ENCODE measurements at places on chromosomes 2 and 18. TPM values are rescaled to one million over a fixed set of nuclear protein-coding genes. Genes with fewer than 3 reads are reported as not detected.
A peak's percentile ranks its signal among the peaks of the same experiment; 100 is the strongest.

IL36A gene
- not detected for total RNA-seq

GRCh38 chr2:179129574-179130238, 79.8 kb upstream of the CCDC141 start:
- DNase-seq = no peak

DNA sequence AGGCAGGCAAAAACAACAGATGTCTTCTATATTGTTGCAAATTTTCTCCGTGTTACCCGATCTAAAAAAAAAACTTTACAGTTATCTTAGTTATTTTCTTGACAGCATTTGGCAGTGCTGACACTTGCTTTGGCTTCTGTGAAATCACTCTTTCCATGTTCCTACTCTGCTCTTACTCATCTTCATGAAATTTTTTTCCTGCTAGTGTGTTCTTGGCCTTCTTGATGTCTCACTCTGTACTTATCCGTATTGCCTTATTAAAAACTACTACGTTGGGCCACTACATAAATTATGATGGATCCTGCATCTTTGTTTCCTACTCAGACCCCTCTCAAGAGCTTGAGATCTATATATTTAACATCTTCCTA, 134.4 kb downstream of the IKZF2 start:
- no peak for DNase-seq

DNA sequence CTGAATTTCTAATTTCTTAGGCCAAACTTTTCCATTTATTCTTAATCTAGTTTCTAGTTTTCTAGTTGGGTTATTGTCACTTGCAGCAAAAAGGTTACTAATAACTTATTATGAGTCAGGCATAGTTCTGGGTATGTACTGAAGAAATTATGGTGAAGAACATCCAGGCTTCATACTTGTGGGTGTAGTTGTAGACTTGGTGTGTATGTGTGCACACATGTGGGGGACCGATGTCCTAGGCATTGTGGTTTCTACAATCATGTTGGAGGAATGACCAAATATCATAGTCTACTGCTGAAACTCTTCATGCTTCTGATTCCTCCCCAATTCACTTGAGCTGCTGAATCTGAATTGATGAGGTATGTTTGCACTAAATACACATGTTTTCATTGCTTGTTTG, 141.2 kb downstream of the PMAIP1 start:
- DNase-seq = no peak

DNA sequence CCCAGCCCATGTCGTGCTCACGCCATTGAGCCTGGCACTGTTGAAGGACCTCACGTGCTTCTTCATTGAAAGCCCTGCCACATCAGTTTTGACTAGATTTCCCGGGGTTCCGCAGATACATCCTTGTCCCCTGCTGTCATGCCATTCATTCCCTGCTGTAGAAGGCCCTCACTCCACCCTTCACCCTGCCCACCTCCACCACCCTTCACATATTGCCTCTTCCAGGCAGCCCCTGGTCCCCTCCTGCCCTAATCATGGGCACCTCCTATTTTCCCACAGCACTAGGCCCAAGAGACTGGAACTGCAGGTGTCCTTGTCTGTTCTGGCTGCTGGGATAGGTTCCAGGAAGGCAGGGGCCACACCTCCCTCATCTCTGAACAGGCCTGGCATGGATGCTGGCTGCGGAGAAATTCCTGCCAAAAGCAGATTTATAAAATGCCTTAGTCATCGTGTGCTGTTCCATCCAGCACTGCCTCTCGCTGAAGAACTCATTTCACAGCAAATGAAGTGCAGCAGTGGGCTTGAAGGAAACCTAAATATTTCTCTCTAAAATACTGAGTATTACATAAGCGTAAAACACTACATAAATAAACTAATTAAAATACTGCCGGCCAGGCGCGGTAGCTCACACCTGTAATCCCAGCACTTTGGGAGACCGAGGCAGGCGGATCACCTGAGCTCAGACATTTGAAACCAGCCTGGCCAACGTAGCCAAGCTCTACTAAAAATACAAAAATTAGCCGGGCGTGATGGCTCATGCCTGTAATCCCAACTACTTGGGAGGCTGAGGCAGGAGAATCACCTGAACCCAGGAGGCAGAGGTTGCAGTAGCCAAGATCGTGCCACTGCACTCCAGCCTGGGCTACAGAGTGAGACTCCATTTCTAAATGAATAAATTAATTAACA, 38.4 kb downstream of the EIF4E2 start:
- peak; percentile 93 for DNase-seq

GRCh38 chr18:57833441-57834101, 30.5 kb upstream of the ATP8B1 start:
- no peak for DNase-seq

GRCh38 chr18:55054021-55054990, 95.0 kb upstream of the CCDC68 start:
- DNase-seq = no peak

- DNase-seq = peak; percentile 52
Observed at GRCh38 chr18:13501891-13502290, 224.5 kb downstream of the FAM210A start.

DNA sequence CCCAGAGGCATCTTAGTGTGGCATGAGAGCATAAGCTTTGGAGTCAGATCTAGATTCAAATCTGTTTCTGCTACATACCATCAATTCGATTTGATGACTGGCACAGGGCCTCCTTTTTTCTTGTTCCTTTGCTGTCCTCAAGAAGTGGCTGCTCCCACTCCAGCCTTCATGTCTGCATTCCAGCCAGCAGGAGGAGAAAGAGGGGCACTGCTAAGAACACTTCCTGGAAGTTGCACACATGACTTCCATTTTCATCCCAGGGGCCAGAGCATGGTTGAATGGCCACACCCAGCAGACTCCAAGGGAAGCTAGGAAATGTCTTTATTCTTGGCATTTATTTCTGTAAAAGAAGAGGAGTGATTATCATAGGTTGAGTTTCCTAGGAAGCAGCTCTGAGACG, 50.4 kb downstream of the EML6 start:
- no peak for DNase-seq

MAL gene
- total RNA-seq = 10.5 TPM

DNA sequence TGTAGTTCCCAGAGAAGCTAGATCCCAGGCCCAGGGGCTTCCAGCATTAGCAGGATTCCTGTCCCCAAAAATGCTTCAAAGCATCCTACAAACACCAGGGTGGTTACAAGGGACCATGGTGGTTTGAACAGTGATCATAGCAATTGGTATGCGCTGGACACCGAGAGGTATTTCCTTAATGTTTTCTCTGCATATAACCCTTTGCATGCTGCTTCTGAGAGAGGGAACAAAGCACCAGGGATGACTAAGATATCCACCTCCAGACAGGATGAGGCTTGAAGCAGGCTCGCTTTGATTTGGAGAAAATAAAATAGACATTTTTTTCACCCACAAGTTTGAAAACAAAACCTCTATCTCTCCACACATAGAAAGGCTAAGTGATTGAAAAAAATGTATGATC, 50.5 kb upstream of the TSPYL6 start:
- no peak for DNase-seq

DNA sequence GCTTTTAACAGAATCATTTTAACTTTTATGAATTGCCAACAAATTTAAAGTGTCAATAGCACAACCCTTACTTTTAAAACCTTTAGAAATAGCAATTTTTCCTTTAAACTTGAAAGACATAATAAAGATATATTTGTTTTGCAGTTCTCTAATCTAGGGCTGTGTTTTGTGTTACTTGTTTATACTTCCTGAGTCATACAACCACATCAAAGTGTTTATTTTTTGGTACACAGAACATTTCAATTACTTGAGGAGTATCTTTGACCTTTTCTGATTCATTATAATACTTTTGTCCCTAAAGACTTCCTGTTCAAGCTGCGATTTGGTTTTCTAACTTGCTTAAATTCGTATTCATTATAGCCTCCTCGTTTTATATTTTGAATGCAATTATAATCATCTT, 21.8 kb downstream of the TYW5 start:
- no peak for DNase-seq

DNA sequence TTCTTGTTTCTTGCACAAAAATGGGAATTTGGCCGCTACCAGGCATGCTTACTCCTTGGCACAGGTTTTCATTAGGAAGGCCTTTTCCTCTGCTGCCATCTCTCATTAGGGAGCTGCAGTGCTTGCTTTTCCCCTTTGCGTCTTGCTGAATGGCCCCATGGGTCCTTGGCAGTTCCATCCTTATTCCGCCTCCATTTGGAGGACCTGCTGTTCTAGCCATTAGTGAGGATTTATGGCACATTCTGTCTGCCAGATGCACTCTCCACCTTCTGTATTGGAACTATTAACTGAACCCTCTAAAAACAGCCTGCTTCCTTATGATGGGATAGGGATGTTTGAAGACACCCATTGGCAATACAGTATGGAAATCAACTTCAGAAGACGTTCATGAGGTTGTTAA, 103.5 kb upstream of the NOSTRIN start:
- no peak for DNase-seq

DNA sequence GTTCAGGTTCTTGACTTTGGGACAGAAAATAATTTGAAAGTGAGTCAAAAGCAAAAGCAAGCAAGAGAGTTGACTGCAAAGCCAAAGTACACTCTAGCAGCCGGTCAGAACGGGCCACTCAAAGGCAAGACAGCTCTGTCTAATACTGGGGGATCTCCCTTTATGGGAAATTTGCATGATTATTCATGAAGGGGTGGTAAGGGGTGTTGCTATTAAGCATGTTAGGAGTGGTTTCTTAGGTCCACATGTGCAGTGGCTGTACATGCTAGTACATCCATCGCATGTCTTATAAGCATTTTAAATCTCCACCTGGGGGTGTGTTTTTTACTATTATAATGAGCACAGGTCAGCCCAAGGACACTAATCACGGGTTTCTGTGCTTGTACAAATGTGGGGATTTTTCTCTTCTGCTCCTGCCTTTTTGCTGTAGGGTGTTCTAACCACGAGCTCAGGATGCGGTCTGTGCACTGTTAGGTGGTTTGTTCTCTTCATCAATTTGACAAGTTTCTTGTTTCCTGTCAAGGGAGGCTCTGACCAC, 60.2 kb upstream of the SPP2 start:
- DNase-seq = no peak

HIBCH gene
- 28.1 TPM for total RNA-seq

DNA sequence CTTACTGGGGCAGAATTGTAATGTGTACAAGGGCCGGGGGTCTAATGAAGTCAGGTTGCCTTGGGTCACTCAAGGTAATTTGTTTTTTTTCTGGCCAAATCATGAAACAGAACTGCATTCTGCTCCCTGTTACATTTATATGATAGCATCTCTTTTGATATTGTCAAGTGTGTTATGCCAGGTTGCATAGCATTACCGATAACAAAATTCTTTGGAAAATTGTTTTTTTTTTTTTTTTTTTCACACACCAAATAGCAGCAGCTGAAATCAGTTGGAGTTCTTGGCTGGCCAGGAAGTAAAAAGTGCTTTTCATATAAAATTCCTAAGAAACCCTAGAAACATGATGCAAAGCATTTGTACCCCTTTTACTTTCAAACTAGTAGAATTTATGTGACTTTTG, 282.6 kb upstream of the FN1 start:
- DNase-seq = no peak

- DNase-seq = no peak
Observed at GRCh38 chr18:744832-745597, 32.6 kb upstream of the ENOSF1 start.

GRCh38 chr2:214226061-214226460, 184.8 kb upstream of the VWC2L start:
- DNase-seq = no peak

- DNase-seq = no peak
Observed at GRCh38 chr18:7921938-7922587, 354.9 kb downstream of the PTPRM start.

DNA sequence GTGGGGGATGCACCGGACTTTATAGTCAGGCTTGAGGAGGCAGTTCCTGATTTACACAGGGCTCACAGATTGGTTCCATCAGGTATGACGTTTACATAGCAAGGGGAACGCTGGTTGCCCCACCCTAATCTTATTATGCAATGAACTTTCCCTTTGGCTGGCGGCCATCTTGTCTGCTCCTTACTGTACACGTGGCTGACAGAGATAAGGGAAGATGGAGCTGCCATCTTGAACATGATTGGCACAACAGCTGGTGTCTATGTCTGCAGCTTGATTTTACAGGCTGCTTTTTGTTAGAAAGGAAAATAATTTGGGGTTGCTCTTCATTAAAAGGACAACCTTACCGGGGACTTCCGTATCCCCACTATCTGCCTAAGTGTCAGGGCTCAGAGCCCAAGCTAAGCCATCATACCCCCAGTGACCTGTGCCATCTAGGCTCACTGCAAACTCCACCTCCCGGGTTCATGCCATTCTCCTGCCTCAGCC, 33.5 kb upstream of the ATG16L1 start:
- no peak for DNase-seq

COL4A3 gene
- 59.7 TPM for total RNA-seq

TNFAIP6 gene
- total RNA-seq = 0.33 TPM

DNA sequence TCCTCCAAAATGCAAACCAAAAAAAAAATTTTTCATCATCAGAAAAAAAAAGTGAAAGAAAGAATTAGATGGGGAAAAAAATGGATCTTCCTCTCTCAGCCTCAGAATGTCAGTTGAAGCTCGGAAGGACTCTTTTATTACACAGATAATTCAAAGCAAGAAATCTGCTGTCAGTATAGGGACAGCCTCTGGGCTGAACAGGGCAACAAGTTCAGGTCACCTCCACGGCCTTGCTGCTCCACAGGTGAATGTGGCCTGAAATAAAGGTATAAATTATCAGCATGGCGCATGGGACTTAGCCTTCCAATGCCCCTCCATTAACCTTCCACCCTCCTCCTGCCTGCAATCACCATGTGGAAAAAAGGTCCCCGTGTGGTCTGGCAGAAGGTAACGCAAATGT, 316.8 kb upstream of the POU3F3 start:
- DNase-seq = no peak

GRCh38 chr2:44713170-44713569, 228.3 kb upstream of the SIX3 start:
- no peak for DNase-seq

DNA sequence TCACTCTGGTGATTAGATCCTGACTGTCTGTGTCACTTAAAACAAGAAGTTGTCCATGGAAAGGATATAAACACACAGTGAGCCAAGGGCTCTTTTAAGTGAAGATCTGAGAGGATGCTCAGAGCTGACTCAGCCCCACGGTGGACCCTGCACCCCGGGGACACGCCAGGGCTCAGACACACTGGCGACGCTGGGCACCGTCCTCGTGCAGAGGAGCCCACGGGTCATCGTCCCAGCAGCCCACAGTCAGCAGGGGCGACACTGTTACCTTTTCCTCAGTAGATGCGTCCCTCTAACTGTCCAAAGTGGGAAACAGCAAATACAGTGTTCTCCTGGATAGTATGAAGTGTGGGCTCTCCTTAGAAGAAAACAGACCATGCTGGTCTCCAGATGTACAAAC, 225.6 kb downstream of the HDAC4 start:
- no peak for DNase-seq

- no peak for DNase-seq
Observed at GRCh38 chr2:169977530-169977929, 150.3 kb downstream of the UBR3 start.

DNA sequence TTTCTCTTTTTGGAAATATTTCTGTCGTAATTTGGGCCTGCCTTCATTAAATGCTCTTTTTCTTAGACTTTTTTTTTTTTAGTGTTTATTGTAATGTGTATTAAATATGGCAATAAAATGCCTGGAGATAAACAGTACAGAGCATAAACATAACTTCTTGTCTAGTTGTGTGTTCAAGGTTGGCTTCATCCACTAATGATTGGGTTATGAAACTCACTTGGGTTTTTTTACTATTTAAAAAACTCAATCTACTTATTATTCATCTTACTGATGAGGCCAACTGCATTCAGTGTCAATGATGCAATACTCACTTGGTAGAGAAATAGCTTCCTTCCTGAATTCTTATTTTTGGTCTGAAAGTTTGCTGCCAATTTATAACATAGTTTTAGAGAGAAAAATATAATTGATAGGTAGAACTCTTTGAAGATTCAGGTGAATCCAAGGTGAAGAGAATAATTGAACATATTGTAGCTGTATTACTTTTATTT, 144.2 kb upstream of the NABP1 start:
- DNase-seq = no peak

Measured in thyroid gland (tissue), 4 donors.